ENCODE measurements at places on chromosomes 7 and 10. TPM values are rescaled to one million over a fixed set of nuclear protein-coding genes. Genes with fewer than 3 reads are reported as not detected.

Gene AFAP1L2
- total RNA-seq, result 4.0 TPM

Gene C10orf95
- total RNA-seq, result not detected

Gene BHLHA15
- 0.33 TPM for total RNA-seq

Gene NPFFR1
- total RNA-seq, result not detected

Gene CTTNBP2
- not detected for total RNA-seq

Gene GPR146
- 2.1 TPM for total RNA-seq

Gene TMEM184A
- not detected for total RNA-seq

Gene GNGT1
- not detected for total RNA-seq

Gene STOX1
- total RNA-seq, result 0.33 TPM

Gene FAM131B
- 2.3 TPM for total RNA-seq

Gene TACR2
- not detected for total RNA-seq

Gene EPHA1
- 1.6 TPM for total RNA-seq

Gene RAPGEF5
- 0.66 TPM for total RNA-seq

Gene FZD8
- 0.35 TPM for total RNA-seq

Gene LRGUK
- total RNA-seq, result 0.18 TPM

Gene ZNF32
- total RNA-seq, result 6.5 TPM

Gene INHBA
- total RNA-seq, result not detected
